ENCODE measurements at places on chromosomes 12 and 14.

GRCh38 chr14:24436355-24437019 is 6.1 kb downstream of the SDR39U1 start:
- no peak for DNase-seq

DNA sequence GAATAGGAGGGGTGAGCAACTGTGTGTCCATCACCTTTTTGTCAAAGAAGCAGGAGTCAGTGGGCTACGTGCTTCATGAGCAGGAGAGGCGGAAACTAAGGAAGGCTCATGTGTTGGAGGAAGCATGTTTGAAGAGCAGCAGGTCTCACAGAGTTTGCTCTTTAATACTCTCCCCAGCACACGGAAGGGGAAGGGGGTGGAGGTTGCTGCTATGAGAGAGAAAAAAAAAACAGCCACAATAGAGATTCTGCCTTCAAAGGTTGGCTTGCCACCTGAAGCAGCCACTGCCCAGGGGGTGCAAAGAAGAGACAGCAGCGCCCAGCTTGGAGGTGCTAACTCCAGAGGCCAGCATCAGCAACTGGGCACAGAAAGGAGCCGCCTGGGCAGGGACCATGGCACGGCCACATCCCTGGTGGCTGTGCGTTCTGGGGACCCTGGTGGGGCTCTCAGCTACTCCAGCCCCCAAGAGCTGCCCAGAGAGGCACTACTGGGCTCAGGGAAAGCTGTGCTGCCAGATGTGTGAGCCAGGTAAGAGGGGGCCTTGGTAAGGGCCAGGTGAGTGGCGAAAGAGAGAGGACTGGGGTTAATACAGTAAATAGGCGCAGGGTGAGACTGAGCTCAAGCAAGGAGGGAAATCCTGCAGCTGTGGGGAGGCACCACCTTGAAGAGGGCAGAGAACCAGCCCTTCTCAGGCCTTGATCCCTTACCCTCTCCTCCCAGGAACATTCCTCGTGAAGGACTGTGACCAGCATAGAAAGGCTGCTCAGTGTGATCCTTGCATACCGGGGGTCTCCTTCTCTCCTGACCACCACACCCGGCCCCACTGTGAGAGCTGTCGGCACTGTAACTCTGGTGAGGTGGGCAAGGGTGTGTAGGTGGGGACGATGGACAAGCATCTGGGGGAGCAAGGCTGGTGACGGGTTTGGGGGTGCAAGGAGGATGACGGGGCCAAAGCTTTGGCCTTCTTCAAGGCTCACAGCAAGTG is at the start of gene CD27:
Gene CD27, plus strand, starts transcription at position 252 of the 985 bp plus-strand sequence. Its CDS starts 141 bp downstream, at position 393.
- no peak for DNase-seq

GRCh38 chr12:49892084-49892731 is 11.5 kb downstream of the FAIM2 start:
- no peak for DNase-seq

DNA sequence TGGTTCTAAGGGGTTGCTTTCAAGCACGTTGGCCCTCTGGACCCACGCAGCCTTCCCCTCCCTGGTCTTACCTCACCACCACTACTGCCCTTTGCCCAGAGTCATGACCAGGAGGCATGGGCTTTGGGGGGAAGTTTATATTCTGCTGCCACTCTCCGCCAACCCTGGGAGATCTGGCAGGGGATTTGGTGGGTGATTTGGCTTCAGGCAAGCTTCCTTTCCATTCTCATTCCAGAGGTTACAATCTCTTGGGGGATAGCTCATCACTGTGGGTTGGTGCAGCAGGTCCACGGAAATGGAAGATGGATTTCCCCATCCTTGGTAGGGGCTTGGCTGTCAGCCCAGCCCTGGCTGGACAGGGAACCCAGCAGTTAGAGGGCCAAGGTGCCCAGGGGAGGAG is 6.3 kb downstream of the PAH start:
- DNase-seq, result no peak

DNA sequence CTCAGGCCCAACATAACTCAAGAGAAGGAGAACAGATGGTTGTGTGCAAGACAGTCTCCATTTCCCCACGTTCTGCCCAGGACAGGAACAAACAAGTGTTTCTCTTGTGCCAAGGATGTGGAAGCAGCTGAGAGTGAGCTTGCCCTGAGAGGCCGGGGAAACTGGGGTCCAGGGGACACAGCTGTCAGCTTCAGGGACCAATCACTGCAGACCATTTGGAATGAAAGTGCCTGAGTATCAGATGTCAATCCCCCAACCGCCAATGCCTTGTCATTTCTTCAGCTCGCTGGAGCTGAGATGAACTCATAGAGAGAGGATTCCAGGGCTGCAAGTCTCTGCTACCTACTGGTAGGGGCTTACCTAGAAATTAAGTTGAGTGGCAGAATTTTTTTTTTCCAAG is 71.9 kb upstream of the METAP2 start:
- no peak for DNase-seq

DNA sequence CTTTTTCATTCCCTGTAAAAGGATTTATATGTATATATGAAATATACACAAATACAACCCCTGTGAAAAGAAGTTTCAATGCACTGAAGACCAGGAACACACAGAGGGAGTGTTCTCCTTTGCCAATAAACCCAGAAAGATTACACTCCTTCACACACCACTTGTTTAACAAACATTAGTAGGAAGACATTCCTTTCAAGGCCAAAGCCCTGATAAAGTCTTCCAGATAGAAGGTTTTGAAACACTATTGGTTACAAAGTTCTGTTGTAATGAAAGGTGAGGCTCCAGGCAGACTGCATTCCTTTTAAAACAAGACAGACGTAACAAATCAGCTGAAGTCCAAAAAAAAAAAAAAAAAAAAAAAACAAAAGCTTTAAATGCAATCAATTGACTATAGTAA is 81.0 kb downstream of the PTPN21 start:
- DNase-seq, result no peak

DNA sequence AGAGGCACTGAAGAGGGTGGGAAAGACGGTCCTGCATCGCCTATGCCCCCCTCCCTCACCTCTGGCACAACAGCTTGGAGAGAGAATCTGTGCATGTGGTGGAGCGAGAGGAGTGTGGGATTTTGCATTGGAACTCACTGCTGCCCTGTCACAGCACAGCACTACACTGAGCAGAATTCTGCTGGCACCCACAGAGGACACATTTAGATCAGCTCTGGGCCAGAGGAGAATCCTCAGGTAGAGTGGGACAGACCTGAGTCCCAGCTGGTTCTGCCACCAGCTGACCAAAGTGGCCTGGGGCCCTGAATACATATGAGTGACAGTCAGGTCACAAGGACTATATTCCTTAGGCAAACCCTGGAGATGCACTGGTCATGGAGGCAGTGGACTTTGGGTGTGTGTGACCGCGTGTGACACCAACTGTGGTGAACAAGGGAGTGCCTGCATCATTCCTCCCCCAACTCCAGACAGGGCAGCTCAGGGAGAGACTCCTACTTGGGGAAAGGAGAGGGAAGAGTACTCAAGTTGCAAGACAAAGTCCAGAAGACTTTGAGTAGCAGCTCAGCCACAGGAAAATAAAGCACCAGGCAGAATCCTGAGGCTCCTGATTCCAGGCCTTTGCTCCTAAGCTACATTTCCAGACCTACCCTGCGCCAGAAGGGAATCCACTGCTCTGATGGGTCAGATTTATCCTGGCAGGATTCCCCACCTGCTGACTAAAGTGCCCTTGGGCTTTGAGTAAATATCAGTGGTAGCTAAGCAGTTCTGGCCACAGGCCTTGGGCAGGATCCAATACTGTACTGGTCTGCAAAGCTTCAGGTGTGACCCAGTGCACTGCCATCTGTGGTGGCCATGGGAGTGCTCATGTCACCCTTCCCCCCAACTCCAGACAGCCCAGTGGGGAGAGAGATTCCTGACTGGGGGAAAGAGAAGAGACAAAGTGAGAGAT is 10.6 kb upstream of the ACOT1 start:
- no peak for DNase-seq

- DNase-seq, result no peak
Measured at GRCh38 chr14:36683083-36683724, 21.5 kb downstream of the PAX9 start.

DNA sequence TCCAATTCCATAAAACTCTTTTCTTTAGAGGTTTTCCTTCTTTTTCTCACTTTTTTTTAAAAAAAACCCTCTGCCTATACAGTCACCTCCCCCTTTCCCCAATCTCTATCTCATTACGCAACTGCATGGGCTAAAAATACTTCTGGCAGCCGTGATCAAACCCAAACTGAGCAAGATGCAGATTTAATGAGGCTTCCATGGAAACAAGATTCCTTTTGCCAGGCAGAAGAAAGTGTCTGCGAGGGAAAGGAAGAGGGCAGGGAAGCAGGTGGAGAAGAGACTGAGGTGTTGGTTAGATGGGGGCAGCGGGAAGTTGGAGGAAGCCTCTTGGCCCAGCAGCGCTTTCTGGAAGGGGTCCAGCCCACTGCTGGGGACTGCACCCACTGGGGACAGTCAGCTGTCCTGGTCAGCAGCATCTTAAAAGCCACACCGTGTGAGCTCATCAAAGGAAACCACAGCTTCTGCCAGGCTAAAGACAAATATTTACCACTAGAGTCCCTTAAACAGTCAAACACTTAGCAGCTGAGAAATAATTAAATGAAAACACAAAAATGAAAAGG is 90.4 kb downstream of the SLC8A3 start:
- DNase-seq, result no peak

DNA sequence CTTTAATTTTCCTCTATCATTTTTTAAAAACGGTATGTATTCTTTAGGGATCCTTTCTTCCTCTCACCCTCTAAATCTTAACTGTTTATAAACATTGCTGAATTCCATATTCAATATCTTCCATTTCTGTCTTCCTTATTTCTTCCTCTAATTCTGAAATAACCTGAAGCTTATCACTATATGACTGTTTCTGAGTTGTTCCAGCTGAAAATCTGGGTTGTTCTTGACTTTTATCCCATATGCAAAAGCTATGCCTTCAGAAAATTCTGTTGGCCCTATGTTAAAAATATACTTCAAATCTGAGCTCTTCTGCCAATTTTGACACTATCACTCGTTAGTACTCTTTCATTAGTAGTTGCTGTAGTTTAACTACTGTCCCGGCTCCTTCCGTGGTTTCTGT is 970.3 kb downstream of the BCL11B start:
- no peak for DNase-seq

- no peak for DNase-seq
Measured at GRCh38 chr12:116520801-116521471, 38.2 kb upstream of the MAP1LC3B2 start.

GRCh38 chr14:77241955-77242354 is 29.1 kb downstream of the NGB start:
- no peak for DNase-seq

DNA sequence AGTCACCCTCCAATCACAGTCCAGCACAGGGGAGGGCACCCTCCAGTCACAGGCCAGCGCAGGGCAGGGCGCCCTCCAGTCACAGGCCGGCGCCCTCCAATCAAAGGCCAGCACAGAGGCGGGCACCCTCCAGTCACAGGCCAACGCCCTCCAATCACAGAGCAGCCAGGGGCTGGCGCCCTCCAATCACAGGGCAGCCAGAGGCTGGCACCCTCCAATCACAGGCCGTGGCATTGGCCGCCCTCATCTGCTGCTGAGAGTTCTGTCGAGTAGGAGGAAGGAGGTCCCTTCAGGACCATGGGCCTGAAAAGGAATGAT is 26.6 kb downstream of the DDX51 start:
- no peak for DNase-seq

DNA sequence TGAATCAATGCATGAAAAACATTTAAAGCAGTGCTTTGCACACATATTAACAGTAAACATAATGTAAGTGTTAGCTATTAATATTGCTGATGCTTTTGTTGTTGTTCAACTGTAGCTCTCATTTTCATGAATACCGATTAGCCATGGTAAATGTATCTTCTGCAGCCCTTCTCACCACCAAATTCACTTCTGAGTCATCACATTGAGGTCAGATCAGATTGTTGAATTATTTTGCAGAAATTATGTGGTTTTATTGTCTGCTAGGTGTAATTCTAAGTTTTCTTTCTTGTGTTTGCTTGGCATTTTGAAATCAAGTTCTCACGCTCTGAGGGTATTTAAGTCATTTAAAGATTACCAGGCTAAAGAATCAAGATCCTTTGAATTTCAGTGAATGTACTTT is 74.6 kb downstream of the AKAP6 start:
- no peak for DNase-seq

- DNase-seq, result no peak
Measured at GRCh38 chr14:91477388-91477787, 32.7 kb downstream of the PPP4R3A start.

GRCh38 chr12:75162845-75163244 is 46.8 kb downstream of the KCNC2 start:
- DNase-seq, result no peak

DNA sequence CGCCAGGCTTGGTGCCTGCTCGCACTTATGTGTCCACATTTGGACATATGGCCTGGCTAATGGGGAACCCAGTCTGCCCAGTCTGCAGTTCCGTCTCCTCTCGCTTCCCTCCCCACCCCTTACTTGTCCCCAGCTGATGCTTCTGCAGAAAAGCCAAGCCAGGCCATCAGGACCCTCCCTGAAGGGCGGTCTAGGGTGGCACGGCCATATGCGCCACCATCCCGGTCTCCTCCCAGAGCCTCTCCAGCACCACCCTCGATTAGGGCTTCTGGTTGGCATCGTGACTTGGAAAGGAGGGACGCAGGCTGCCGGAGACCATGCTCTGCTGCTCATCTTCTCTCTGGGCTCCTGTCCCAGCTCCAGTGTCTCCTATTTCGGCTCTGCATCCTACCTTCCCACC is 54.6 kb downstream of the CALM1 start:
- DNase-seq, result no peak

GRCh38 chr12:98873776-98874175 is 228.7 kb downstream of the APAF1 start:
- DNase-seq, result no peak

DNA sequence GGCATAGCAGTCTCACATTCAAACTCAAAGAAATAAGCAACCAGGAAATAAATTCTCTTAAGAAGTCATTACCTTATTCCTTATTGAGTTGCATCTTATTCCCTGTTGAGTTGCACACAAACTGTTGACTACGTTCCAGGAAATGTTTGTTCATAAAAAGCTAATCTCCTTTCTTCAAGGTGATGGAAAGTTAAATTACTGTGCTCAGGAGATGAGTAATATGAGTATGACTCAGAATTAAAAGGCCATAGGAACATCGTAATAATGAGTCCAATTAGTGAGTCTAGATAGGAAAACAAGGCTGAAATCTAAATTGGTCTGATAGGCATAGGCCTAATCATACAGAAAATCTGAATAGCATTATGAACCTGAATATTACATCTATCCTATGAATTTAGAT is 203.1 kb downstream of the SLC2A13 start:
- no peak for DNase-seq

- no peak for DNase-seq
Measured at GRCh38 chr12:66152732-66153131, 17.1 kb downstream of the TMBIM4 start.

GRCh38 chr14:100450736-100451135 is 127.6 kb downstream of the SLC25A47 start:
- no peak for DNase-seq
